NCI-H1417 treated with DMSO at 0.1 percent for 48 hours (cell line): ENCODE measurements at places on chromosomes 4 and X.
A peak's percentile ranks its signal among the peaks of the same experiment; 100 is the strongest.

GRCh38 chrX:130902783-130903613, at the start of gene ENOX2:
ENOX2 (minus strand) TSS chrX:130903209; CDS start chrX:130703216, 199,993 bp downstream.
- DNase-seq = peak; percentile 91

DNA sequence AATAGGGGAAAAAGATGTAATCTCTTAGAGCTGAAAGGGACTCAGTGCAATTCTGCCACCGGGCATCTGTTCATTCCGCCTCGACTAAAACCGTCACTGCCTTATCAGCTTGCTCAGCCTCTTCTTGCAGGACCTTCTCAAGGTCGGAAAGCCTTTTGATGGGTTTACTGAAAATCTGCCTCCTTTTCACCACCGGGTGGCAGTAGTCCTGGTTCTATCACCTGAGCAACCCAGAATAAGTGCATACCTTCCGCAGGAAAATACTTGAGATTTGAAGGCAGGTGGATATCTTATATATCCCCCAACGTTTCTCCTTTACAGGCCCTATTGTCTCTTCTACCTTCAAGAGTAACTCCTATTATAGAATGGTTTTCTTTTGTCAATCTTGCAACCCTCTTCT, 103.4 kb upstream of the PAK3 start:
- no peak for DNase-seq

GRCh38 chrX:9285342-9285771, 179.5 kb upstream of the TBL1X start:
- DNase-seq = no peak

DNA sequence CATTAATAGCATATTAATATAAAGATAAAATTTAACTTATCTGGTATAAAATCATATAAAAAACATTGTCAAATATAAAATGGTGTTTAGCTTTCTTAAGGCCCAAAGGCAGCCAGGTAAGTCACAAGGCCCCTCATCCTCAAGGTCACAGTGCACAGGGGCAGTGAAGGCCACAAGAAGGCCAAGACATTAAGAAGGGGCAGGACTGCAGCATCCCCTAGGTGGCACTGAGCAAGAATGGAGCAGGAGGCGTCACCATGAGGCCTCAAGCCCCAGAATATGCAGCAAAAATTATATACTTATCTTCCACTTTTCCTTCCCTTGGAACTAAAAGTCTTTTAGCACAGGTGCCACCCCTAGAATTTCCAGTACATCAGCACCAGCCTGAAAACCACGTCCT, 49.5 kb upstream of the MAGEA8 start:
- no peak for DNase-seq

DNA sequence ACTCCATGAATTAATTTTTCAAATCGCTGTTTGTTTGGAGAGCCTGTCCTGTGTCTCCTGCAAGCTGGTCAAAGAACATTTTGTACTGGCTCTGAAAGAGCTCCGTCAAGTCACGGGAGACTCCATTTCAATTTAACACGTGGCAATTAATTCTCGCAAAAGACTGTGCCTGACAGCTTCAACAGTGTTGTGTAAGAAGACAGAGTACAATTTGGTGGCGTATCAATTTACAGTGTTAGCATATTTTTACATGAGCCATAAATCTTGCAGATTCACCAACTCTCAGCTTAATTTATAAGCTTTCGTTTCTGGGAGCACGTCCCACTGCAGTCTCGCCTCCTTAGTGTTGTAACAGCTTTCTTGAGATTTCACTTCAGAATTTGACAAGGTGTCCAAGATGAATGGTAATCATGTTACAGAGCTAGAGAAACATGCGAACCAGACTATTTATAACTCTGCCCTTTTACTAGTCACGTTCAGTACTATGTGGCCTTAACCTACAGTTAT, 70.8 kb downstream of the RWDD4 start:
- DNase-seq = no peak

DNA sequence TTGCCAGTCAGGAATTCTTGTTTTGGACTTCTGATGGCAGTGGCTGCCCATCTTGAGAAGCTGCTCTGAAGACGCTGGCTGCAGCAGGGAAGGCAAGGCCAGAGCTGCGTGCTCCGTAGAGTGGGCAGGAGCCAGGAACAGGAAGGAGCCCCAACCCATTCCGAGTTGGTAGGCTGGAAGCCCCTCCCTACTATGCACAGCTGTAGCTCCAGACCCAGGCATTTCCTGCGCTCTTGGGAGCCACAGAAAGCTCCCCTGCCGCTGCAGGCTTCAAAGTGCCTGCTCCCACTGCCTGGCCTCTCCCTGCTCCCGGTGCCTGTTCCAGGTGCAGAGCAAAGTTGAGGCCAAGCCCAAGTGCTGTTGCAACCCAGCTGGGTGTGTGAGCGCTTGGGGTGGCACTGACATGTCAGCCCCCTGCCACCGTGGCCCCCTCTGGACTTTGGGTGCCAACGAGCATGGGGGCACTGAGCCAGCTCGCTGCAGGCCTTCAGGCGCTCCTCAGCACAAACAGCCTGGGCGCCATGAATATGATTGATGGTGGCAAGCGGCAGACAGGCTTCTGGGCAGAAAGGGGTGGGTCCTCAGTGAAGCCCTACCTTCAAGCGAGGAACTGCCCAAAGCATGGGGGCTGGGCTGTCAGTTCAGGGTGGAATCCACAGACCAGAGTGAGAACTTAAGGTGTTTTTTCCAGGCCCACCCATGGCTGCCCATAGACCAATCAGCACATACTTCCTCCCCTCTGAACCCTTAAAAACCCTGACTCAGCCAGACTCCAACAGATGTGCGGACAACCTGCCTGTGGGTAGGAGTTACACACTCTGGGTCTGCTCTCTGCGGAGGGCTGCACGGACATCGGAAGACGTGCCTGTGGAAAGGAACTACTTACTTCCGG, 677.2 kb upstream of the INTU start:
- DNase-seq = no peak

GRCh38 chr4:81343046-81343445, 128.0 kb upstream of the PRKG2 start:
- no peak for DNase-seq

DNA sequence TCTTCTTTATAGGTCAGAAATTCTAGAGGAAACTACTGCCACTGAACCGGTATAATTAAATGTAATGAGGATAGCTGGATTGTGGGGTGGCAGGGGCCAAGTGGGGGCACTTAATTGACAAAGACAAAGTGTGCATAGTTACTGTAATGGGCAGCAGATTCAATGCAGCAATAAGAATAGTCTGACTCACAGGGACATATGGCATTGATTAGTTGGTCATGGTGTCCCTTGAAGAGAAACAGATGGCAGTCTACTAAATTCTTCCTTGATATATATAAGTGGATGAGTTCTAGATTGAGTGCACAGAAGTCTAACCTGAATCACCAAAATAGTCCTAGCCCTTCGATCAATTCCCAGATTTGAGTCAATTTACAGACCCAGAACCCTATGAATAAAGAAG, 31.6 kb downstream of the ETDC start:
- no peak for DNase-seq

GRCh38 chr4:24973747-24974601, 56.8 kb downstream of the LGI2 start:
- DNase-seq = no peak

- DNase-seq = no peak
Measured at GRCh38 chrX:42678133-42678532, 99.8 kb downstream of the PPP1R2C start.

GRCh38 chrX:12984603-12985319, 9.9 kb downstream of the TMSB4X start:
- DNase-seq = no peak

DNA sequence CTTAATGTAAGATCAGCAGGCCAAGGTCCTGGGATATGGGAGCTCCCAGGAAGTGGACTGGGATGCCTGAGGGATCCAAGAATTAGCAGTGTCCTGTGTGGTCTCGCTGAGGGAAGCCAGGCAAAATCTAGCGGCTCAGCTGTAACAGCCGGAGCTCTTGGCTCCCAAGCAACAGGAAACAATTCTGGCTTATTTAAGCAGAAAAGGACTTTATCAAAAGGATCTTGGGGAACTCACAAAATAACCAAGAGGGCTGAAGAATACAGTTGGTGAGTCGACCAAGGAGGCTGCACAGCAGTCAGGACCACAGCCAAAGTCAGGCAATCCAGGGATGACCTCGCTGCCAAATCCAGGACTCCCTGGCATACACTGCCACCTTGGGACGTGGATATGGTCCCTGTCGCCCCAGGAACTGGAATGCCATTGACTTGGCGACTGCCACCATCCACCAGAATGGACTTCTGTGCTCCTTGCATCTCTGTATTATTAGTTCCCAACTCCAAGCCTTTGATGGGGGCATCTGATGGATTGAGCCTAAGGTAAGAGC, 165.3 kb upstream of the BCOR start:
- no peak for DNase-seq

DNA sequence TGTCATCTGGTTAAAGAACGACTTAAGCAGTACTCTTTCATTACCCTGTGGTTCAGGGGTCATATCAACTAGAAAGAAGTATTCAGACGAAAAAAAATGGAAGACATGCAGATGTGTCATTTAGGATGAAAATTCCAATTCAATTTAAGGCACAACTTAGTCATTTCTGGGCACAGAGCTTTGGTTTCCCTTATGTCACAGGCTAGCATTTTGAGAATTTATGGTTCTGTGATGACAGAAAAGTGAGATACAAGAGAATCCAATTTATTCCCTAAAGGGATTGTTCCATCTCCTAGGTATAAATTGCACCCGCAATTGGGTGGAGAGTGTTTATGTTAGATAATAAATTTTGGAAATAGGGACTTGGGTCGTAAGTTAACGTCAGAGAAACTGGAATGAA, 306.6 kb downstream of the STK32B start:
- no peak for DNase-seq

- no peak for DNase-seq
Measured at GRCh38 chr4:179867300-179867878, 2375.8 kb upstream of the TENM3 start.

GRCh38 chr4:173169178-173169427, 492 bp downstream of the GALNT7 start:
- DNase-seq = no peak

GRCh38 chr4:185535612-185536410, 504 bp upstream of the PDLIM3 start:
- DNase-seq = no peak

DNA sequence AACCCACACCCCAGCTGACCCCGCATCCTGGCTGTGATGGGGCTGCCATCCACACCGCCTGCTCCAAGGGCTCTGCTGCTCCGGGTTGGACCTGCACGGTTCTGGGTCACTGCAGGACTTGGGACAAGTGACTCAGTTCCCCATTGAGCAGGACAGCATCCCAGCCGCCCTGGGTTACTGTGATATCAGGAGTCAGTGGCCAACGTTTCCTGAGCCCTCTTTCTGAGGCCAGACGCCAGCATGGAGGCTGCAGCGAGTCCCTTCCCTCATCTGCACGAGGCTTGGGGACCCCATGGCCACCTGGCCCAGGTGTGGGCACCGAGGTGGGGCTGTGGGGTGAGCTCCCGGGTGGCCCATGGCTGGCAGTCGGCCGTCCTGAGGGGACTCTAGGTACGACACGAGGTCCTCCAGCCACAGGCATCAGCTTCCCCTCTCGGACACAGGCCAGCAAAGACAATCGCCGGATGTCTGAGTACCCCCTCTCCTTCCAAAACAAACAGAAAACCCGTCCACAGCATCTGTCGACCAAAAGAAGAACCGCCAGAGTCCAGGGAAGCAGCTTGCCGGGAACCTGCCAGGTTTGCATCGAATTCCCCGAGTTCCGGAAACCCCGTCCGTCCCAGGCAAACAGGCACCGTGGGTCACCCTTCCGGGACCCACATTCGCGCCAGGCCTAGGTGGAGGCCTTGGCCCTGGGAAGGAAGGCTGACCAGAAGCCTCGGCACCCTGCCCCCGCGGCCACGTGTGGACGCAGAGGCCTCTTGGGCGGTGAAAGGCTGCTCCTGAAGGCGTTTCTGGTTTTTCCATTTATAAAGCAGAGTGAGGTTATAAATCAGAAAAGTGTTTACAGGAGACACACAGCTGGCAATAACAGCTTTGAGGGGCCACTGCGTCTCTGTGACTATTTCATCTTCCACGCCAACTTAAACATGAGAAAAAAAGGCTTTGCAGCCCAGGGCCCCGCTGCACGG, 136.0 kb downstream of the FAM53A start:
- no peak for DNase-seq

DNA sequence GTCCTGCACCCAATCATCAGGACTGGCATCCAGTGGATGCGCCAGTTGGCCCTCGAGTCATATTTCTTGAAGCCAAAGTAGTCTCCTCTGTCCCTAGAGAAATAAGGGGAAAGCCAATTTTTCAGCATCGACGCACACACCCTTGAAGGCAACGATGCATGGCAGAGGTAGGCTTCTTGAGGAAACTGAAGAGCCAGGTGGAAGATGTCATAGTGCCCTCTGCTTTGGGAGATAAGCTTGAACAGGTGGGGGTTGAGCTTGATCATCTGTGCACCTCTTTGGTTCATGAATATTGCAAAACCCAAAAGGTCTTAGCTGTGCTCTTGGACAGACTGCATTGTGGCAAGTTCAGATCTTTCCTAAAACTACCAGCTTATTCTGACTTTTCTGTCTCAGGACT, 34.6 kb upstream of the WDR1 start:
- DNase-seq = no peak

DNA sequence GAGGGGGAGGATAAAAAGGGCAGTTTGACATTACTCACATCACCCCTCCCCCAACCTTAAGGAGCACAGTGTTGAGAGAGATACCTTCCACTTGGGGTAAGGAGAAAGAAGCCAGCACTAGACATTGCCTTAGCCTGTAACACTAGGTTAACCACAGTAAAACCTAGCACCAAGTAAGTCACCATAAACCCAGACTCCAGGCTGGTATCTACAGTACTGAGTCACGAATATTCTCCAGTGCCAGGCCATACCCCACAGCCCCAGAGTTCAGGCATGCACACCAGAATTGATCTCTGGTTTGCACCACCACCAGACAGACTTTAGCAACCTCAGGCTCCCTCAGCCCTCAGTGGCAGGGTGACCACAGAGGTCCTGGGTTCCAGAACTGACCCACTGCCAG, 570.4 kb downstream of the PRR32 start:
- DNase-seq = no peak

GRCh38 chr4:183190900-183191527, 92.0 kb downstream of the WWC2 start:
- no peak for DNase-seq

DNA sequence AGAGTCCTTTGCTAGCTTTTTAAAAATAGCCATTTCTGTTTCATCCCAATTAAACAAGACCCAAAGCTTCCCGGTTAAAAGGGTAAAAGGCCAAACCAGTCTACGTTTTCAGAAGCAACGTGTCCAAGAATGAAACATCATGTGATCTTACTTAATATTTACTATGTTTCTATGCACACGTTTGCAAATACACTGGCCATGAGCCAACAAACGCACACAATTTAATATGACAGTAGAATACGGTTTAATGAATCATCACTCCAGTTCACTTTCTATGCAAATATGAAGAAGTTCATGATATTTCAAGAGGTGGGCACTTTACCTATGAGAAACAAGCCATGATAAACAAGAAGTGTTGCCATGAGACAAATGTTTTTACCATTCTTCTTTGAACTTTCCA, 4.3 kb downstream of the NR0B1 start:
- DNase-seq = no peak

- DNase-seq = no peak
Measured at GRCh38 chrX:119617517-119618164, 11.4 kb upstream of the NKRF start.

GRCh38 chrX:40736170-40736505, 796 bp upstream of the MED14 start:
- peak; percentile 14 for DNase-seq

GRCh38 chr4:31366041-31366440, 645.9 kb downstream of the PCDH7 start:
- no peak for DNase-seq
